ENCODE measurements at places on chromosomes 5 and 9.

- DNase-seq, result no peak
These were observed at the start of gene PCDHA4 for GRCh38 chr5:140806834-140807775. PCDHA4 (plus strand) TSS chr5:140807068.

DNA sequence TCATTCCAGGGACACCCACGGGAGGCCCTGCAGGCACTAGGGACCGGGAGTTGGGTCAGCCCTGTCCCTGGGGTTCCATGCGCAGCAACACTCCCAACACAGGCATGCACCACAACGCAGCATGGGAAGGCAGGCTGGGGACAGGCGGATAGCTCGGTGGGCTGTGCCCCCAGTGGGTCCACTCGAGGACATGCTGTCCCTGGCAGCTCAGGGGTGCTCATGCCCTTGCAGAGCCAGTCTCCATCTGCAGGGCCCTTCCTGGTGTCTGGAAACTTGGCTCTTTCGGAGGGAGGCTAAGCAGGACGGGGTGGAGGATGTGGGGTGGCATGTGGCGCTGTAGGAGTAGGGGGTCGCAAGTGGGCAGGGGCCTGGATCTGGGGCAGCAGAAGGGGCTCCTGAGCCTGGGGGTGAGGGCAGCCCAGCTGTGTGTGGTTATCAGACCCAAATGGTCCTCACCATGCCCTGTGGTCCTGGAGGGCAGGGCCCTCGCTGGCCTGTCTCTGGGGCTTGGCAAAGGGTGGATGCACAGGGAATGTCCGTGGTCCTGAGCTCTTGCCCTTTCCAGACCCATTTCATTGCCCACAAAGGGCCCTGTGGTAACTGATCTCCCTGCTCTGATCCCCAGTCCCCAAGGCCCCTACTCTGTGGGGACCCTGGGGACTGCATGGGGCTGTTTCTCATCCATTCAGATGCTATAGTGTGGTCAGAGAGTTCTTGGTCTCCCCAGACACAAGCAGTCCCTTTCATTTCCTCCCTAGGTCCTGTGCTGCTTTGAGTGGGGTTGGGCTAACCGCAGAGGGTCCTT is 90.3 kb upstream of the PHYKPL start:
- no peak for DNase-seq

- no peak for DNase-seq
These were observed 143.4 kb downstream of the FAM114A2 start for GRCh38 chr5:153895266-153895665.

DNA sequence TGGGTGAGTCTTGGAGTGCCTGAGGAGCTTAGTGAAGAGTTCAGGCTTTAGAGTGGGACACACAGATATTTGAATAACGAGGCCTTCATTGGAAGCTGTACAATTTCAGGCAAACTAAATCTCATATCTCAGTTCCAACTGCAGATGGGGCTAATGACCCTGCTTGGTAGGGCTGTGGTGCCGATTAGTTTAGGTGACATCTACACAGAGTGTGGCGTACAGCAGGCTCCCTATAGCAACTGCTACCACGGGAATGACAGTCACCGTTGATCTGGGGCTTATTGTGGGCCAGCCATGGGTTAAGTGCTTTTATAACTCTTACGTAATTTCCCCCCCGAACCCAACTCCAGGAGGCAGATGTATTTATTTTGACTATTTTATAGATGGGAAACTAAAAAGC is 70.8 kb downstream of the FAT2 start:
- no peak for DNase-seq

Measured in astrocyte (in vitro differentiated cells and primary cell).